ENCODE measurements at places on chromosomes 5 and 9. TPM values are rescaled to one million over a fixed set of nuclear protein-coding genes. Genes with fewer than 3 reads are reported as not detected.

DNA sequence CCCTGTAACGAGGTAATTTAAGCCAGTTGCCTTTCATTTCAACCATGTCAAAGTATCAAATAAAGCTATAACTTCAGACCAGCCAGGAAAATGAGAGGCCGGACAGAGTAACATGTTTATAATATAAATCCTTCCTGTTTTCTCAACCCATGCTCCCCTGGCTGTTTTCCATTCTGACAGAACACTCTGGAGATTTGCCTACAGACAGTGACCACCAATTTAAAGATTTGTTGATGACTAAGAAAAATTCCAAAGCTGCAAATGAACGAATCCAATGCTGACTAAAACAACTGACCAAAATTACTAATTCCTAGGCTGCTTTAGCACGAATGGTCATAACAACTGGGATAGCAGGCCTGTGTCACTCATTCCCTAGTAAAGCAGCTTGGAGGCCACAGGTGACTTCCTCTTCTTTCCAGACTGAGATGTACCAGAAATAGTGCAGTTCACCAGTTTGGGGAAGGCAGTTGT, 141.4 kb downstream of the AOPEP start:
- no peaks in the 10 kb centered on the region for H3K36me3 ChIP-seq
- no peak for ATAC-seq
- H3K4me1 ChIP-seq = peaks cover 34% of the 10 kb centered on the region

DNA sequence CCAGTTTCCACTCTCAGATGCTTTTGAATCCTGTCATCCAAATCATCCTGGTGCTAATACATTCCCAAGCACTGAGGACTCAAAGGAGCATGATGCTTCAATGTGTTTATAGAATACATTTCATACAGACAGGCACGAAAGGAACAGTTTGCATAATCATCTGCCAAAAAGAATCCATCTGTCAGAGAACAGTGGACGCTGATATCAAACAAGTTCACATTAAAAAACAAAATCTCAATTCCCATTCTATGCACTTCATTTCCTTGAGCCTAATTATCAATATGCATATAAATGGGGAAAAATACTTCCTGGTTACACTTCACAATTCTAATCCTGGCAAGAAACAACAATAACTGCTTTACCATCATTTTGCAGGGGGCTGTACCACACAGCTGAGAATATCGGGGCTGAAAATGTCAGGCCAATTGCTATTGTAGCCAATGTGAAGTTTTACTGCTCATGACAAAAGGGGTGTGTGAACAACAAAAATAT, 125.5 kb upstream of the FAM174A start:
- H3K4me1 ChIP-seq = no peaks in the 10 kb centered on the region
- no peak overlapping the region for H3K4me3 ChIP-seq
- no peak for ATAC-seq
- no peaks in the 10 kb centered on the region for H3K36me3 ChIP-seq
- no peak overlapping the region for H3K27ac ChIP-seq
- peaks cover 7% of the 10 kb centered on the region for H3K27me3 ChIP-seq

GRCh38 chr5:59423021-59423420, 470.5 kb downstream of the PDE4D start:
- H3K27ac ChIP-seq = no peak overlapping the region
- H3K27me3 ChIP-seq = peaks cover 5% of the 10 kb centered on the region
- no peak for ATAC-seq
- H3K36me3 ChIP-seq = no peaks in the 10 kb centered on the region

DNA sequence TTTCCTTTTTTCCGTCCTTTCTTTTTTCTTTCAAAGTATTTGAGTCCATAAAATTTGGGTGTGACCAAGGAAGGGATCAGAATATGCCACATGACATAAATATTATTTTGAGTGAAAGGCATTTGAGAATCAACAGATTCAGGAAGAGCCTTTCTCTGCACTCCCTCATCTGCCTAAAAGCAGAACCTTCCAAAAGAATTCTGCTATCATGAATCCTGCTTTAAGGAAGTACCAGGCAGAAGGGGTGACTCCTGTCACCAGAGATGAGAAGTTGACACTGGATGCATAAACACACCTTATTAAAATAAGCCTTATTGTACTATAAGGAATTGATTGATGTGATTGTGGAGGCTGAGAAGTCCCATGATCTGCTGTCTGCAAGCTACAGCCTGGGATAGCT, 196.7 kb downstream of the SREK1 start:
- no peak overlapping the region for H3K4me3 ChIP-seq
- no peaks in the 10 kb centered on the region for H3K36me3 ChIP-seq
- H3K4me1 ChIP-seq = no peaks in the 10 kb centered on the region
- H3K27me3 ChIP-seq = peaks cover 22% of the 10 kb centered on the region
- no peak for ATAC-seq

GRCh38 chr5:42842921-42843641, 31.4 kb upstream of the SELENOP start:
- no peak overlapping the region for H3K4me3 ChIP-seq
- no peak for ATAC-seq
- no peaks in the 10 kb centered on the region for H3K27me3 ChIP-seq
- no peak overlapping the region for H3K27ac ChIP-seq
- H3K4me1 ChIP-seq = no peaks in the 10 kb centered on the region
- H3K36me3 ChIP-seq = no peaks in the 10 kb centered on the region

DNA sequence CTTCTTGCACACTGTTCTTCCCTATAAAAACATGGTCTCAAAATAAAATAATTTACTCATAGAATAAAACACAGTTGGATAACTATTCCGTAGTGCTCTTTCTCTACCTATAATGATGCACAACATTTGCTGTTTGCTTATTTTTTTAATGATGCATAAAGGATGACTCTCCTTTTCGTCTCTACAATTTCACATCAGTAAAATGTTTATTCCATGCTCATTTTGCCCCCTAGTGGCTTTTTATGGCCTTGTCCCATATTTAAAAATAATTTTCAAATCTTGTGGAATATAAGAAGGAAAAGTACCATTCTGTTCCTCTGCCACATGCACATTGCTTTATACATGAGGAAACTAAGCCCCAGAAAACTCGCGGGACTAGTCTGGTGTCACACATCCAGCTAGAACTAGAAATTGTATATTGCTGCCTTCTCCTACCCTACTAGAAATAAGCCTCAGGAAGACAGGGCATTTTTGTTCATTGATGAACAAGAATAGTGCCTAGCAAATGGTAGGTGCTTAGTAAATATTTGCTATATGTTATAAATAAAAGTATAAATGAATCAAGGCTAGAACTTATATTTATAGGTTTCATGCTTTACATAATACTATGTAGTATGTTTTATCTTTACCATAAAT, 12.7 kb downstream of the KCTD16 start:
- no peak for ATAC-seq
- peak overlapping the region; percentile 37 for H3K27ac ChIP-seq
- H3K27me3 ChIP-seq = no peaks in the 10 kb centered on the region
- no peak overlapping the region for H3K4me3 ChIP-seq

GRCh38 chr5:108876451-108876850, 128.8 kb downstream of the FER start:
- H3K4me3 ChIP-seq = no peak overlapping the region
- no peak overlapping the region for H3K27ac ChIP-seq
- no peaks in the 10 kb centered on the region for H3K36me3 ChIP-seq
- no peaks in the 10 kb centered on the region for H3K27me3 ChIP-seq
- no peaks in the 10 kb centered on the region for H3K4me1 ChIP-seq
- ATAC-seq = no peak

GRCh38 chr9:126341902-126342301, 15.3 kb downstream of the MVB12B start:
- no peaks in the 10 kb centered on the region for H3K4me1 ChIP-seq
- ATAC-seq = no peak
- no peak overlapping the region for H3K4me3 ChIP-seq

- no peaks in the 10 kb centered on the region for H3K36me3 ChIP-seq
- peaks cover 13% of the 10 kb centered on the region for H3K27me3 ChIP-seq
- no peak overlapping the region for H3K4me3 ChIP-seq
- ATAC-seq = no peak
Observed at GRCh38 chr5:97121848-97122247, 20.6 kb downstream of the LIX1 start.

DNA sequence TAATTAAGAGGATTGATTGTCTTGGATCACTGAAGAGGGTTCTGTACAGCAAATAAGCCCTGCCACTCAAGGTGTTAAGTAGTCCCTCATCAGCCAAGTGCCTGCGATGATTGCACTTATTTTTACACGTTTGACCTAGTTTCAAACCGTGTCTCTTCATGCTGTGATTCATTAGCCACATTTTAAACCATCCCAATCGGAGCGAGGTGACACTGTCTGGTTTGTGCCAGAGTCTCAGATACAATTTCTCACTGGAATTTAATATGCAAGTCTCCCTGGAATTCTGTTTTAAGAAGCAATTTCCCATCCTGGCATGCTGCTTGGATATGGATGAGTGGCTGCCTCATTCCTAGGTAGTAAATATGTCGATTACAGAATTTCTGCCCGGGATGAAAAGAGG, 1.6 kb downstream of the INSYN2B start:
- H3K27ac ChIP-seq = no peak overlapping the region
- H3K4me1 ChIP-seq = no peaks in the 10 kb centered on the region
- peaks cover 26% of the 10 kb centered on the region for H3K36me3 ChIP-seq
- H3K4me3 ChIP-seq = no peak overlapping the region
- ATAC-seq = no peak
- H3K27me3 ChIP-seq = no peaks in the 10 kb centered on the region

GRCh38 chr9:135023786-135024405, 63.6 kb upstream of the OLFM1 start:
- peaks cover 13% of the 10 kb centered on the region for H3K27me3 ChIP-seq
- no peak overlapping the region for H3K4me3 ChIP-seq
- H3K36me3 ChIP-seq = no peaks in the 10 kb centered on the region
- H3K4me1 ChIP-seq = no peaks in the 10 kb centered on the region

GRCh38 chr5:16953729-16954128, 17.6 kb upstream of the MYO10 start:
- no peaks in the 10 kb centered on the region for H3K4me1 ChIP-seq
- H3K27me3 ChIP-seq = no peaks in the 10 kb centered on the region
- ATAC-seq = no peak
- H3K4me3 ChIP-seq = no peak overlapping the region
- no peaks in the 10 kb centered on the region for H3K36me3 ChIP-seq

- ATAC-seq = no peak
- H3K27me3 ChIP-seq = no peaks in the 10 kb centered on the region
- no peak overlapping the region for H3K4me3 ChIP-seq
Observed at GRCh38 chr9:115743709-115744605, 409.6 kb upstream of the PAPPA start.

DNA sequence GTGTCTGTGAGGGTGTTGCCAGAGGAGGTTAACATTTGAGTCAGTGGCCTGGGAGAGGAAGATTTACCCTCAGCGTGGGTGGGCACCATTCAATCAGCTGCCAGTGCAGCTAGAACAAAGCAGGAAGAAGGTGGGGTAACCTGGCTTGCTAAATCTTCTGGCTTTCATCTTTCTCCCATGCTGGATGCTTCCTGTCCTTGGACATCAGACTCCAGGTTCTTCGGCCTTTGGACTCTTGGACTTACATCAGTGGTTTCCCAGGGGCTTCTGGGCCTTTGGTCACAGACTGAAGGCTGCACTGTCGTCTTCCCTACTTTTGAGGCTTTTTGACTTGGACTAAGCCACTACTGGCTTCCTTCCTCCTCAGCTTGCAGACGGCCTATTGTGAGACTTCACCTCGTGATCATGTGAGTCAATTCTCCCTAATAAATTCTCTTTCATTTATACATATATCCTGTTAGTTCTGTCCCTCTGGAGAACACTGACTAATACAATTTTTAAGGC, 38.1 kb downstream of the PBX3 start:
- ATAC-seq = peak; percentile 93
- peak overlapping the region; percentile 55 for H3K4me3 ChIP-seq
- peaks cover 16% of the 10 kb centered on the region for H3K4me1 ChIP-seq

DNA sequence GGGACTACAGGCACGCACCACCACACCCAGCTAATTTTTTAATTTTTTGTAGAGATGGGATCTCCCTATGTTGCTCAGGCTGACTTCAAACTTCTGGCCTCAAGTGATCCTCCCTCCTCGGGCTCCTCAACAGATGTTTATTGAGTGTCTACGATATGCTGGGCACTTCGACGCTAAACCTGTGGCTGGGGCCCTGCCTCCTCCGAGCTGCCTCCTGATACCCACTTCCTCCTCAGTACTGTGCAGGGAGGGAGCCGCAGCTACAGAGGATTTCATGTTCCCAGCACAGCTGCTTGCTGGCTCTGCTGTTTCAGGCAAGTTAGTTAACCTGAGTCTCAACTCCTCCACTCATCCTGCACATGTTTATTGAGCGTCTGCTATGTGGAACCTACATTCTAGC, 9.6 kb downstream of the AIF1L start:
- no peaks in the 10 kb centered on the region for H3K4me1 ChIP-seq
- no peak for ATAC-seq
- H3K4me3 ChIP-seq = no peak overlapping the region
- no peaks in the 10 kb centered on the region for H3K36me3 ChIP-seq
- H3K27me3 ChIP-seq = peaks cover 4% of the 10 kb centered on the region

GRCh38 chr5:117411701-117412100, 837.1 kb upstream of the SEMA6A start:
- ATAC-seq = no peak
- no peaks in the 10 kb centered on the region for H3K36me3 ChIP-seq
- no peaks in the 10 kb centered on the region for H3K27me3 ChIP-seq
- no peak overlapping the region for H3K27ac ChIP-seq

DNA sequence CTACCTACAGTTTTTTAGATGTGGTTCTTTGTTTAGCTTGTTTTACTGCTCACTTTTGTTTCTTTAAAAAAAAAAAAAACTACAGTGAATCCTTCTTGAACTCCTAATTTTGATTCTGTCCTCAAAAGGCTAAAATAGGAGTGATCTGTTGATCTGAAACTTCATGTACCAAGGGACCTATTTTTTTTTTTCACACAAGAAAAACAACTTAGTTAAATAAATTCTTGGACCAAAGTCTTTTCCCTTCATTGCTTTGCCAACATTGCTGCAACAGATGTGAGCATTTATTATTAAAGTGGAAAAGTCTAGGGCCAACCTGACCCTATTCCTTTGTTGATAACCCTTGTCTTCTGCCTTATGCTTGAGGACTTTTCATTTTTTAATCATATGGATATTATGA, 236.8 kb downstream of the ARHGEF28 start:
- H3K4me3 ChIP-seq = no peak overlapping the region
- H3K27me3 ChIP-seq = peaks cover 36% of the 10 kb centered on the region
- H3K4me1 ChIP-seq = no peaks in the 10 kb centered on the region
- no peaks in the 10 kb centered on the region for H3K36me3 ChIP-seq
- ATAC-seq = no peak
- no peak overlapping the region for H3K27ac ChIP-seq

DNA sequence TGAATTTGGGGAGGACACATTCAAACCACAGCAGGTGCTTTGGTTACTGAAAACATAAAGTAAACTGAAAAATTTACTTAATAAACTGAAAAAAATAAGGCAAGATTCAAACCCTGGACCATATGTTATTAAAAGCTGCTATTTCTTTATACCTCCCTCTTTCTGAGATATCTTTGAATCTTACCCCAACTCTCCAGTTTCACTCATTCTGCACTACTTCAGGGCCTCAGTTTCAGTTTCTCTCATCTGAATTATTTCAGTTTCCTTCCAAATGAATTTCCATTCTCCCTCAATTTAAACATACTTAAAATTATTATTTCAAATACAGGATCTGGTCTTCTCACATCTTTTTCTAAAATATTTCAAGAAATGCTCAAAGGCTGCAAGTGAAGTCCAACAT, 4.9 kb upstream of the OXCT1 start:
- H3K4me1 ChIP-seq = peaks cover 4% of the 10 kb centered on the region
- no peaks in the 10 kb centered on the region for H3K36me3 ChIP-seq
- no peak for ATAC-seq
- H3K27ac ChIP-seq = no peak overlapping the region

BNC2 gene
- not detected for total RNA-seq

CD180 gene
- 0.80 TPM for total RNA-seq

Data from activated T-helper 17 cell treated with anti-CD3 and anti-CD28 coated beads, Interleukin-2, amount 50 U/mL, for 72 hours (primary cell).